Vagina (tissue), 2 donors: ENCODE measurements at places on chromosomes 2 and 18. TPM values are rescaled to one million over a fixed set of nuclear protein-coding genes. Genes with fewer than 3 reads are reported as not detected.

SERPINB12 gene
- total RNA-seq: 20.1 TPM

DSG4 gene
- not detected for total RNA-seq

DNA sequence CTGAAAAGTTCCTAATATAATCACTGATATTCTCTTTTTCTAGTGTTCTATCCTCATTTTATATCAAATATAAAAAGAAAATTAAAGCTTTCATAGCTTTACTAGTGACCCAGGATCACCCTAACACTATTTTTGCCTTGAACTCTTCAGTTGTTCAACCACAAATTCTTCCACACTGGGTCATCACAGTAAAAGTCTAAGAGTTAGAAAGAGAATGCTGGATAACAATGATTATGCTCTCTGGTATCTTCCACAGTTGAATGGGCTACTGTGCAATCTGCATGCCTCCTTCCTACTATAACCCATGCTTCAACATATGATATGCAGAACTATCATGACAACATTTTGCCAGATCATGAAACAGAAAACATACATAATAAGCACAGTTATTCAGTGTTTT, 32.3 kb downstream of the CHN1 start:
- no peak overlapping the region for H3K4me3 ChIP-seq
- no peaks in the 10 kb centered on the region for H3K4me1 ChIP-seq
- H3K36me3 ChIP-seq: no peaks in the 10 kb centered on the region
- no peak for DNase-seq

- no peaks in the 10 kb centered on the region for H3K4me1 ChIP-seq
- H3K36me3 ChIP-seq: no peaks in the 10 kb centered on the region
- no peaks in the 10 kb centered on the region for H3K27me3 ChIP-seq
- H3K4me3 ChIP-seq: no peak overlapping the region
- DNase-seq: no peak
Measured at GRCh38 chr18:70931942-70932814, 643.3 kb downstream of the SOCS6 start.

TLX2 gene
- total RNA-seq: 6.6 TPM

DNA sequence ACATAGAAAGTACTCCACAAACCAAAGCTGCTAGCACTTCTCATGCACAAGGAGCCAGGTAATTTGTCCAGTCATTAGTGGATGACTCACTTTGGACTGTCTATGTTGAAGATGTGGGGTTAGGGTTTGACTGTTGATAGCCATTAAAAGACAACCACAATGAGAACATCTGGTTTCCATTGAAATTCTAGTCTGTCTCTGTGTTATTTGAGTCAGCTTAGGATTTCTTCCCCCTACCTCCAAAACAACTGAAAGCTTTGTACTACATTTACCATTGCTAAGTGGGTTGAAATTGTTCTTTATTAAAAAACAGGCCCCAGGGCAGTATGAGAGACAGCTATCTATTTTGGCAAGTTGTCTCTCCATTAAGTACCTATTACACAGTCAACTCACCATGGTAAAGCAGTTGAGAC, 50.2 kb upstream of the ANKRD44 start:
- H3K27me3 ChIP-seq: no peaks in the 10 kb centered on the region
- no peak overlapping the region for H3K27ac ChIP-seq
- no peaks in the 10 kb centered on the region for H3K36me3 ChIP-seq
- H3K4me1 ChIP-seq: no peaks in the 10 kb centered on the region

LCT gene
- total RNA-seq: not detected

DNA sequence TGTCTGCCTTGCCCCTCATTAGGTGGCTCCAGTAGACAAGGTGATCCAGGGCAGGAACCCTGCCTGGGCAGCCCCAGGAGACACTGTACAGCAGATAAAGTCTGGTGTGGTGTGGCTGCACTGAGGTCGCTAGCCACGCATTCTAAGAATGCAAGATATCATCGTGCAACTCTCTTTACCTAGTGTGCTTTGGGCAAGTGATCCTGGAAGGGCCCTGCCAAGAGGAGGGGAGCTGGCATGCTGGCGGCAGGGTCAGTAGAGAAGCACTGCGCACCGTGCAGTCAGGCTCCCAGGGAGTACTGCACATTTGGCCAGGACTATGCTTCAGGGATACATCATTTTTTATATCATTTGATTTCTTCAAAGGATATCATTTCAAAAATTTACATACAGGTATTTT, 195.3 kb upstream of the SMAD2 start:
- no peaks in the 10 kb centered on the region for H3K27me3 ChIP-seq
- H3K4me3 ChIP-seq: no peak overlapping the region
- H3K36me3 ChIP-seq: peaks cover 3% of the 10 kb centered on the region
- no peak overlapping the region for H3K27ac ChIP-seq

DNA sequence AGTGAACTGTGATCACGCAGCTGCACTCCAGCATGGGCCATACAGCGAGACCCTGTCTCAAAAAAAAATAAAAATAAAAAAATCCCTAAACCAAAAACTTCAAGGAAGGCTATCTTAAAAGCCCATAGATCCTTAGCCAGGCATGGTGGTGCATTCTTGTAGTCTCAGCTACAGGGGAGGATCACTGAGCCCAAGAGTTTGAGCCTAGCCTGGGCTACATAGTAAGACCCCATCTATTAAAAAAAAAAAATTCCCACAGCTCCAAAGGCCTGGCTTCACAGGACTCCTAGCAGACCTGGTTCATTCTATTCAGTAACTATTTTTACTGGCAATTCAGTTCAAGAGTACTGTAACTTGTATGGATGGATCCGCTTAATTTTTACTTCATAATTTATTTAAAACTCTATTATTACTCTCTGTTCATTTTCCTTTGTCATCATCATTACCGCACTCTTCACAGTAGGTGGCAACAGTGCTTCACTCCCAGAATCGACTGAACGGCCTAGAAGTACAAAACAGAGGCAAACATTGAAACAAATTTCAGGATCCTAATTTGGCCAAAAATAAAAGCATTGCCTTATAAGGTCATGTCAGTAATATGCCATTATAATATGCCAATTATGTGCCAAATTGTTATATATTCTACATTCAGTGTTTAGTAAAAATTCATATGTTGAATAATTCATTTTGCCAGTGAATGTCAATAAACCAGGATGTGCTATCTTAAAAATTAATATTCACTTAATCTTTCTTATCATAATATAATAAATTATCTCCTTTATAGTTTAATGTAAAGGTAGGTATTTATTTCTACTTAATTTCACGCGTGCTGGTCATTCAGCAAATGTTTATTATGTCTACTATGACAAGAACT, 14.3 kb upstream of the STAM2 start:
- no peak overlapping the region for H3K27ac ChIP-seq
- no peaks in the 10 kb centered on the region for H3K4me1 ChIP-seq
- H3K27me3 ChIP-seq: no peaks in the 10 kb centered on the region
- no peak for DNase-seq
- no peaks in the 10 kb centered on the region for H3K36me3 ChIP-seq

- H3K36me3 ChIP-seq: no peaks in the 10 kb centered on the region
- H3K4me3 ChIP-seq: no peak overlapping the region
- H3K4me1 ChIP-seq: peaks cover 6% of the 10 kb centered on the region
- H3K27me3 ChIP-seq: no peaks in the 10 kb centered on the region
- DNase-seq: no peak
- H3K27ac ChIP-seq: no peak overlapping the region
Measured at GRCh38 chr2:10094271-10094814, 14.1 kb upstream of the CYS1 start.

ARHGAP25 gene
- total RNA-seq: 9.6 TPM

DNA sequence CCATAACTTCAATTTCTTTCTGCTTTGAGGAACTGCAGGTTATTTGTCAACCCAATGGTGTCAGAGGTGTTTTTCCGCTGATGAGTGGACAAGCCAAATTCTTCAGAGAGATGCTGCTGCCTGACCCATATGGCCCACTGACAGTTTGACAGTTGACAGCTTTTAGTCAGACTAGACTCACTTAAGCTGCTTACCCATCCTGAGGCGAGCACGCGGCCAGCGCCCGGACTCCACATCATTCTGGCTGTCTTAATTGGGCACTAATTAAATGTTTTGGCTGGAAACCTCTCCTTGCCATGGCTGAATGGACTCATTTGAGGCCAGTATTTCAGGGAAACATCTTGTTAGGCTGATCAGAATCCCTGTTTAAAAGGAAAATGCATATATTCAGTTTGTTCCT, 316.1 kb upstream of the FANCL start:
- H3K4me3 ChIP-seq: no peak overlapping the region
- no peak overlapping the region for H3K27ac ChIP-seq
- no peaks in the 10 kb centered on the region for H3K27me3 ChIP-seq
- H3K4me1 ChIP-seq: no peaks in the 10 kb centered on the region
- no peaks in the 10 kb centered on the region for H3K36me3 ChIP-seq

GRCh38 chr2:169966454-169966853, 139.2 kb downstream of the UBR3 start:
- no peak for DNase-seq
- no peaks in the 10 kb centered on the region for H3K4me1 ChIP-seq
- H3K36me3 ChIP-seq: no peaks in the 10 kb centered on the region
- H3K27ac ChIP-seq: no peak overlapping the region

DNA sequence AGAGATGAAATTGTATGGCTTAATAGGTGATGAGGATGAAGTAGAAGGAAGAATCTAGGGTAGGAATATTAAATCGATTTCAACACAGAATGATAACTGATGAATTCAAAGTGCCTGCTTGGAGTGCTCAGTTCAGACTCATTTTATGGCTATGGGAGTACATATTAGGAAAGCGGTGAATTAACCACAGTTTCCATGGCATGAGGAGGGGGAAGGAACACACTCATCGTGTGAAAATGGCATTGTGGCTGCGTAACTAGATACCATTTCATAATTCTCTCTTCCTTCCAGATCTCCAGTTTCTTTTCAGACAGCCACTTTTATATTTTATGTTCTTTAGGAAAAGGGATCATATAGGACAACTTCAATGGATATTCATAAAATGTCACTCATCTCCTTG, 232.3 kb upstream of the KCNJ3 start:
- no peaks in the 10 kb centered on the region for H3K4me1 ChIP-seq
- DNase-seq: no peak
- H3K4me3 ChIP-seq: no peak overlapping the region
- H3K27ac ChIP-seq: no peak overlapping the region
- H3K36me3 ChIP-seq: no peaks in the 10 kb centered on the region
- no peaks in the 10 kb centered on the region for H3K27me3 ChIP-seq

DNA sequence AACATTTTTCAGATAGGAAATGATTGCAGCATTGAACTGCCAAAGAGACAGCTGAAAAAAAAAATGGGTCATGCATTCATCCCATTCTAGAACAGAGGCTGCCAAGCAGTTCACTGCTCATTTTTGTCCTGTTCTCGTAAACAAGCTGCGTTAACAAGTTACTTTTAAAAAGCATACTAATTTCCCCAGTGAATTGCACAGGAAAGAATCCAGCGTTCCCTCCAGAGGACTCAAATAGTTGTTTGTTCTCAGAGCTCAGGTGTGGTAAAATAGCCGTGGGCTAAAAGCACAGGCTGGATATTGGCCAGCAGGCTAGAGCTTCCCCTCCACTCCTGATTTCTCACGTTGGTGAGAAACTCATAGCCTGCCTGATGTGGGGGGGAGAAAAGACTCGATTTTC, 76.1 kb upstream of the AQP4 start:
- no peaks in the 10 kb centered on the region for H3K27me3 ChIP-seq
- H3K4me3 ChIP-seq: no peak overlapping the region
- DNase-seq: no peak
- no peak overlapping the region for H3K27ac ChIP-seq
- H3K4me1 ChIP-seq: no peaks in the 10 kb centered on the region
- H3K36me3 ChIP-seq: no peaks in the 10 kb centered on the region

NMUR1 gene
- total RNA-seq: not detected

- H3K36me3 ChIP-seq: no peaks in the 10 kb centered on the region
- no peak overlapping the region for H3K27ac ChIP-seq
- no peaks in the 10 kb centered on the region for H3K4me1 ChIP-seq
- H3K4me3 ChIP-seq: no peak overlapping the region
Measured at GRCh38 chr18:415047-415446, 85.5 kb downstream of the COLEC12 start.
